ENCODE measurements at places on chromosomes 7 and 10.

DNA sequence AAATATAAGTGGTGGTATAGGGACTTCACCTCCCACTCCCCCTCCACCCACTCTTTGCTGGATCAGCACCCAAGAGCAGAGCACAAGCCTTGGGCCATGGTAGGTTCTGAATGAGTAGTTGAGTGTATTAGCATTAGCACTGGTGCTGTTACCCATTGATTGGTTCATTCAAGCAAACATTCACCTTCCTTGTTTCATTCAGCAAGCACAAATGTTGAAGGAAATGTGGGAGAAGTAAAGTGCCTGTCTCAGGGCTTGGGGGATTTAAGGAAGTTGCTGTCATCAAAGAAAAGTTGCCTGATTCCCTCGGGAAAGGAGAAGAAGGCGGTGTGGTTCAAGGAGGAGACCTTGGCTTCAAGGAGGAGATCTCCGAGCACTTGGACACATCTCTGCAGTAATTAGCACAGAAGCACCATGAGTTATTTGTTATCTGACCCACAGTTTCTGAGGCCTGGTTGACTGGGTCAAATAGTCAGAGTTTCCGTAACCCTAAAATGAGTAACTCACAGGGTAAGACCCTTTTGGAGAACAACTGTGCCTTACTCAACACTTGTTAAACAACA lies 17.3 kb downstream of the IL2RA start:
- DNase-seq, result no peak

DNA sequence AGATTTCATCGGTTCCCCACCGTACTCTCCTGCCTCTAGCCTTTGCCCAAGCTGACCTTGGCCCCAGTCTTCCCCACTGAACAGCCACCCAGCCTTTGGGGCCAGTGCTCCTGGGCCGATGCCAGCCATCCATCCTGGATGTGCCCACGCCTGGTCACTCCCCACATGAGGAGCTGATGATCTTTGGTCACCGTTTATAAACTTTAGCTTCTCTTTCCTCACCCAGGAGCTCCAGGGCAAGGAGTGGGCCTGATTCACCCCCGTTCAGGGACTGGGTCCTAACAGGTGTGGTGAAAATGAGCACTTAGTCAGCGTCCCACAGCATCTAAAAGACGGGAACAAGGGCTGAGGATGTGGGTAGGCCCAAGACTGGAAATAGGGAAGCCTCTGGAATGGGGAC lies 22.9 kb downstream of the GTF2IRD1 start:
- DNase-seq, result no peak

DNA sequence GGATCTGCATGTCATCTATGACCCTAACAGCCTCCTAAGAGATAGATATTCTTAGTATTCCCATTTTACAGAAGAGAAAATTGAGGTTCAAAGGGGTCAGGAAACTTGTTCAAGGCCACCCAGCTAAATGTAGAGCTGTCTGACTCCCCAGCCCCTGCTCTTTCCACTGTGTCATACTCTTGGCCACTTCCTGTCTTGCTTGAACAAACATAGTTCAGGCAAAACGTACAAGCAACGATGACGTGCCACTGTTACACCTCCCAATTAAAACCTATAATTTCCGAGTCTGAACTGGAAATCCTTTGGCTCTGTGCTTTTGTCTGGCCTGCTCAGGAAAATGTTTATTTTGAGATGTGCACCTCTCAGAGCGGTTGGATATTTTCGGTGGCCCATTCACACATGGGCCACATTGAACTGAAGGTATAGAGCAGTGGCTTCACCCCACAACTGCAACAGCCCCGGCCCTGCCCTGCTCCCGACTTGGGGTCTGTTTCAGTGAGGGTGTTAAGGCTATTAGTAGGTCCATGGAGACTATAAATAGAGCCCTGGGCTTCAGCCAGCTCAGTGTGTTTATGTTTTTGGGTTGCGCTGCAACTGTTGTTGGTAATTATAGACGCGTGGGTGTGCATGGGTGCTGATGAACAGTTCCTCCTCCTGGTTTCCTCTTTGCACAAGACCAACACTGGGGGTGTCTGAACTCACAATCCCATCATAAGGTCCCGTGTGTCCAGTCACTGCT lies 172.3 kb upstream of the ADO start:
- DNase-seq, result no peak

GRCh38 chr7:9488555-9488954 lies 1055.1 kb downstream of the NXPH1 start:
- DNase-seq, result no peak

DNA sequence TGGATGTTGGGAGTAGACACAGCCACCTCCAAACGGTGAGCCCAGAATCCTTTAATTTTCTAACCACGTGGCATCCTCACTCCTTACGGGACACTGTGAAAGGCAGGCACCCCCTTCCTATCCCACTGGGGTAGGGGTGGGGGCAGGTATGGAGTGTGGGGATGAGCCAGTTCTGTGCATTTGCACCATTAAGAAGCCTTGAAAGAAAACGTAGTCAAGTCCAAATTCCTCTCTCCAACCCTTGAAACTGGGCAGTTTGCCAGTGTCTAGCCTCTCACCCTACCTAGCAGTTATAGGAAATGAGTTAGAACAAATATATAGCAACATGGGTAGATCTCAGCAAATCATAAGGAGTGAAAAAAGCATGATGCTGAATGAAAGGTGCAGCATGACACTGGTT lies 92.4 kb upstream of the LEP start:
- DNase-seq, result no peak

DNA sequence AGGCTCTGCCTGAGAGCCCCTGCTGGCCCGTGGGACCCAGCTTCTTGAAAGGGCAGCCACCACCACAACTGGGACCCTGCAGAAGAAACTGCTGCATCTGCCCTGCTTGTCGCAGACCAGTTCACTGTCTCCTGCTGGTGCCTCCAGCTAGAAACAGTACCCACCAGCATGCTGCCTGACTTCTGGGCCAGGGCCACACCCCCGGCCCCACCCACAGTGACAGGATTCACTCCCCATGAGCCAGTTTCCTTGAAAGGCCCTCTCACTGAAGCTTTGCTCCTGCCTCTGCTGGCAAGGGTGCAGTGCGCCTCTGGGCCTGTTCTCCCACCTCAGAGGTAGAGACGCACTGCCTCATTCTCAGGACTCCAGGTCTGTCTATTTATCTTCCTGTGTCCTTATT lies 32.4 kb downstream of the ANXA11 start:
- peak; percentile 64 for DNase-seq

GRCh38 chr7:20700453-20701227 lies 85.2 kb downstream of the ABCB5 start:
- DNase-seq, result no peak

DNA sequence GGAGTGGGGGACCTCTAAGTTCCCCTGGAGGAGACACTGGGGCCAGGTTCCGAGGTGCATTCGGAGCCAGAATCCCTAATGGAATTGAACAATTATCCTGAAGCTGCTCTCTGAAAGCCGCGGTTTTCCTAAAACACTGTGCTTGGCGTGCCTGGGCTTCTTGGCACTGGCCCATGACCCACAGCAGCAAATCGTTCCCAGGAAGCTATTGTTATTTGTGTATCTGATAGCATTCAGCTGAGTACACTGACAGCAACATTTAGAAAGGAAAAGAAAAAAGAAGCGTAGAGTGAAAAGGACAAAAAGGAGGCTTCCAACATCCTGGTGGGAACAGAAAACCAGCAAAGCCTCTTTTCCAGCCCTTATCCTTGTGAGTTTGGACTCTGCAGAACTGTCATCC lies 339.8 kb downstream of the FRMD4A start:
- no peak for DNase-seq

- DNase-seq, result no peak
These were observed 31.9 kb downstream of the SLC26A4 start for GRCh38 chr7:107692501-107692900.

DNA sequence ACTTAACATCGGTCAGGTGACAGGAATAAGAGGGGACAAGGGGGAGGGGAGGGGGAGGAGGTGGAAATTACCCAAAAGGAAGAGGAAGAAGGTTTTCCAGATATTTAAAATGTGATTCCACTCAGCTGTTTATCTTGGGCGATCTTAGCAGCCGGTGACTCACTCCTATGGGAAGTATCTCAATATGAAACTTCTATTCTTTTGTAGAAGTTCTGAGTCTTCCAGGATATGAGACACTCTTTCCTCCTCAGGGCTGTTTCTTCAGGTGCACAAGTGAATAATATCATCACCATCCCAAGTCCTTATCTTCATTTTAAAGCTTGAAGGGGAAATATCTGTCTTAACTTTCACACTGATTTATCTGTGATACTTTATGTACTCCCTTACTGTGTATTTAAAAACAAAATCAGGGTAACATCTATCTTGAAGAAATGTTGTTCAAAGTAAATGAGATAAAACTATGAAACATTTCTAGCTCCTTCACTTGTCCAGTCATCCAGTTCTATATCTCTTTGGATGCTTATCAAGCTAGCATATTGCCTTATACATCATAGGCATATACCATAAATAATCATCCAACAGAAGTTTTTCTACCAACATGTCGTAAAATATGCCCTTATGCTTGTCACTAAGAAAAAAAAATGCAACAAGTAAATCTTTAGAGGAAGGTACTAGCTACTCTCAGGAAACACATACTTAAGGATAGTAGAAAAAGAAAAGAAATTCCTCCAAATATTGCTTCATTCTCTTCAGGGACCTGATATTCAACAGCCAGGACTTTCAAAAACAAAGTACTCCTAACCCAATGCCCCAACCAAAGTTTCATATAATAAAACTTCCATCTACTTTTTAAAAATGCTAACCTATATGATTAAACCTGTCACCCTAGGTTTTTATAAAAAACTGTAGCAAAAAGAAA lies 13.7 kb downstream of the DOCK4 start:
- DNase-seq, result no peak

DNA sequence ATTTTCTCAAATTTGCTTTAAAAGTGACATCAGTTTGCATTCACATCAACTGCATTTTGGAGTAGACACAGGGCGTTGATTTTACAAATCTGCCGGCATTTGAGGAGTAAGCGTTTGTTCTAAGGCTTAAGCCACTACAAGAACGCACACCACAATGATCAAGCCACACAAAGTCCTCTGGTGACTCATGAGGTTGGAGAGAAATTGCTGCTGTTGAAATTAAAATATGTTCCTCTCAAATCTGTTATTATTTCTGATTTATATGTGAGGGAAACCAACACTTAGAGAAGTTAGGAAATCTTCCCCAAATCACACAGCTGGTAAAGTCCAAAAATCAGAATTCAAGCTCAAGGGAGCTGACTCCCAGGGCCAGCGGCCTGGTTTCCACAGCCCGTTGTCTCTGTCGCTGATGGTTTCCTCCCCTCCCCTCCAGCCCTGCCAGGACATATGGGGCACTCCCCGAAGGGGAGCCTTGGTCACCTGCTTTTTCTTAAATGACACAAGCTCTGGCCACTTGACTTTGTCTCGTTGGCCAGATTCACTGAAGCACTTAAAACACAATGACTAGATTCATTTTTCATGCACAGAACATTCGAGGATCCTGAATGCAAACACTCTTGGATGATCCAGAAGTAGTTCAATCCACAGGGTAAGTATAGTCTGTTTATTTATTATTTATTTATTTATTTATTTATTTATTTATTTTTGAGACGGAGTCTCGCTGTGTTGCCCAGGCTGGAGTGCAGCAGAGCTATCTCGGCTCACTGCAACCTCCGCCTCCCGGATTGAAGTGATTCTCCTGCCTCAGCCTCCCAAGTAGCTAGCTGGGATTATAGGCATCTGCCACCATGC lies 29.2 kb upstream of the KLF6 start:
- no peak for DNase-seq

DNA sequence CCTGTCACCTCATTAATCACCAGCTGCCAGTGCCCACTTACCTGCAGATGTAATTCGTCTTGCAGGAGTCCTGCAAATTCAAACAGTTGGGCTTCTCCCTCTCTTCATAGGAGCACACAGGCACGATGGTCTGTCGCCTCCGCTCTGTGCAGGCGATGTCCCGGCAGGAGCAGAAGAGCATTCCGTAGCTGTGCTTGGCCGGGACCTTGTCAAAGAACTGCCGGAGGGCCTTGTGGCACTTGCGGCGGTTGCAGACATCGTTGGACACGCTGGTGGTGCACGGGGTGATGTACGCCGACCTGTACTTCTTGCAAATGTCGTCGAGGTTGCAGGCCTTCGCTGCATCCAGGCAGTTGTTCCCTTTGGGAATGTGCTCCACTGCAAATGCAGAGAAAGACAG lies 147.8 kb downstream of the GFRA1 start:
- DNase-seq, result no peak

GRCh38 chr7:27182861-27183681 lies 2.0 kb downstream of the HOXA11 start:
- peak; percentile 89 for DNase-seq

- no peak for DNase-seq
These were observed 222.0 kb downstream of the MAD1L1 start for GRCh38 chr7:2010551-2011265.

- peak; percentile 24 for DNase-seq
These were observed 22.6 kb upstream of the CREB5 start for GRCh38 chr7:28389504-28390395.

DNA sequence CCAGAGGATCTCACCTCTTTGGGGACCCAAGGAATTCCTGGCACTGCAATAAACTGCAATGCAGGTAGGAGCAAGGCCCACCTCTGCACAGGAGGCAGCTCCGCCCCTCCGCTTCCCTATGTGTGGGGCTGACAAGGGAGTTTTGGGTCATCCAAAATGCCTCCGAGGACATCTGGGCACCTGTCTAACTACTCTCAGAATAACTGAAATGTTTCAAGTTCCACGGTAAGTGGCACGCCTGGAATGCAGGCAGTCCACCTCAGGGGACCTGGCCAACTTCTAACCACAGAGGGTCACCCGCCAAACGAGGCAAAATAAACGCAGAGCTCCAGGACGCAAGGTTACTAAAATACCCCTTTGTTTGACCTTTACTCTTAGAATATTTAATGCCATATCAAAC lies 102.5 kb downstream of the FGFR2 start:
- no peak for DNase-seq

DNA sequence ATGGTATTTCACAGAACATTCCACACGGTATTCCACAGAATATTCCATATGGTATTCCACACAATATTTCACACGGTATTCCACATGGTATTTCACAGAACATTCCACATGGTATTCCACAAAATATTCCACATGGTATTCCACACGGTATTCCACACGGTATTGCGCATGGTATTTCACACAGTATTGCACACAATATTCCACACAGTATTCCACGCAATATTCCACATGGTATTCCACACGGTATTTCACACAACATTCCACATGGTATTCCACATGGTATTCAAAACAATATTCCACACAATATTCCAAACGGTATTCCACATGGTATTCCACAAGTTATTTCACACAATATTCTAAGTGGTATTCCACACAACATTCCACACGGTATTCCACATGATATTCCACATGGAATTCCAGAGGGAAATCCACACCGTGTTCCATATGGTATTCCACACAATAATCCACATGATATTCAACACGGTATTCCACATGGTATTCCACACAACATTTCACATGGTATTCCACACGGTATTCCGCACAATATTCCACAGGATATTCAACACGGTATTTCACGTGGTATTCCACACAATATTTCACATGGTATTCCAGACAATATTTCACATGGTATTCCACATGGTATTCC lies 136.7 kb upstream of the CHST15 start:
- no peak for DNase-seq

DNA sequence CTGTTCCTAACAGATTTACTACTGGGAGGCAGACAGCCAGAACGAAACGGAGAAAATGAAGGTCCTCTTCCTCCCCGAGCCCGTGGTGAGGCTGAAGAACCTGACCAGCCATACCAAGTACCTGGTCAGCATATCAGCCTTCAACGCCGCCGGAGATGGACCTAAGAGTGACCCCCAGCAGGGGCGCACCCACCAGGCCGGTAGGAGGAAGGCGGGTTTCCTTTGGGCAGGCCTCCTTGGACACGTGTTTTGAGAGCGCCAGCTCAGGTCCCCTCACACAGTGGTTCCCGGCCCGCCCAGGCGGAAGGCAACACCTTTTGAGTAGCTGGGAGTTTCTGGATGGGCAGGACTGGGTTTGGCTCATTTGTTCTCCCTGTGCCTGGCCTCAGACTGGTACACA lies 474.0 kb upstream of the FOXK1 start:
- DNase-seq, result peak; percentile 48

Measured in H7 (cell line).